ENCODE measurements at places on chromosomes 1 and 21. TPM values are rescaled to one million over a fixed set of nuclear protein-coding genes. Genes with fewer than 3 reads are reported as not detected.

DNA sequence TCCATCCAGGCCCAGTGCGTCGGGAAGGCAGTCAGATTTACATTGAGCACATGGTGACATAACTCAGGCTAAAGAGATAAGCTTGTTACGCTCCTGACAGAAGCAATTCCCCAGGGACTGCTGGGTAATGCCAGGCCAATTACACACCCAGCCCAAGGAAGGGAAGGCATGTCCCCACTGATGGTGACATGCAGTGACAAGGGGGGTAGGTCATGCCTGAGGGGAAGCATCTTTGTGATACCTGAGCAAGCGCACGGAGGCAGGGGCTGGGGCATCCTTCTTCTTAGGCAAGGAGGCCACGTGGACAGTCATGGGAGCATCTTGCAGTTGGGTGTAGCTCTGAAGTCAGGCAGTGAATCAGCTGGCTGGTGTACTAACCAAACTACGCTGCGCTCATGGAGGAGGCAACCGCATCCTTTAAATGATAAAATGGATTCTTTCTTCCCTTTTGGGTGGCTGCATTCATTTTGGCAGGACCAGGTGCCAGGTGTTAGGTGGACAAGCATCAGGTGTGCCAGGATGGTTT lies 39.6 kb upstream of the GRIK3 start:
- DNase-seq = peak; percentile 13
- H3K36me3 ChIP-seq = no peaks in the 10 kb centered on the region
- H3K4me1 ChIP-seq = peaks cover 13% of the 10 kb centered on the region
- no peak overlapping the region for H3K4me3 ChIP-seq

- H3K27ac ChIP-seq = peak overlapping the region; percentile 41
- peaks cover 3% of the 10 kb centered on the region for H3K4me1 ChIP-seq
- H3K27me3 ChIP-seq = no peaks in the 10 kb centered on the region
- H3K36me3 ChIP-seq = no peaks in the 10 kb centered on the region
- peak; percentile 36 for DNase-seq
Measured at GRCh38 chr1:89407360-89407759, 43.5 kb downstream of the GBP6 start.

- H3K4me3 ChIP-seq = peak overlapping the region; percentile 37
- peaks cover 2% of the 10 kb centered on the region for H3K36me3 ChIP-seq
- peaks cover 11% of the 10 kb centered on the region for H3K4me1 ChIP-seq
- H3K27ac ChIP-seq = peak overlapping the region; percentile 90
Measured at GRCh38 chr1:1678581-1679380, 13.8 kb downstream of the SLC35E2B start.

DNA sequence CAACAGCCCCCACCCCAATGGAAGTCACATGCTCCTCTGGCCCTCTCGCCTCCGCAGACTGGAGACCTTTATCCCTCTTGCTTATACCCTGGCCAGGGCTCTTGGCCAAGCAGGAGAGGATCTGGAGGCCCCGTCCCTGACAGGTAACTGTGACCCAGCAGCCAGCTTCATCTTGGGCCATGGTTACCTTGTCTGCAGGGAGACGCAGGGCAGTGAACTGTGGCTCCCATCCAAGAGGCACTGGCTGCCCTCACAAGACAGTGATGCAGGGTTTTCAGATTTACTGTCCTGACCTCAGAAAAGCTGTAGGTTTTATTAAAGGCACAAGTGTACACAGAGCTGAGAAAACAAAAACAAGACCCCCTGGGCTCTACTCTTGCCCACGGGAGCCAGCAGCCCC lies 96.7 kb upstream of the KLHDC7A start:
- no peak overlapping the region for H3K4me3 ChIP-seq
- no peaks in the 10 kb centered on the region for H3K4me1 ChIP-seq
- H3K27me3 ChIP-seq = no peaks in the 10 kb centered on the region
- H3K27ac ChIP-seq = no peak overlapping the region
- no peak for DNase-seq

GRCh38 chr1:169694304-169695075 lies 16.9 kb downstream of the SELL start:
- H3K4me1 ChIP-seq = no peaks in the 10 kb centered on the region
- no peaks in the 10 kb centered on the region for H3K36me3 ChIP-seq
- no peak overlapping the region for H3K4me3 ChIP-seq
- DNase-seq = peak; percentile 5

- H3K36me3 ChIP-seq = peaks cover 3% of the 10 kb centered on the region
- no peaks in the 10 kb centered on the region for H3K27me3 ChIP-seq
- DNase-seq = no peak
- H3K4me1 ChIP-seq = no peaks in the 10 kb centered on the region
- H3K4me3 ChIP-seq = no peak overlapping the region
Measured at GRCh38 chr1:15406614-15407559, 2.8 kb upstream of the EFHD2 start.

DNA sequence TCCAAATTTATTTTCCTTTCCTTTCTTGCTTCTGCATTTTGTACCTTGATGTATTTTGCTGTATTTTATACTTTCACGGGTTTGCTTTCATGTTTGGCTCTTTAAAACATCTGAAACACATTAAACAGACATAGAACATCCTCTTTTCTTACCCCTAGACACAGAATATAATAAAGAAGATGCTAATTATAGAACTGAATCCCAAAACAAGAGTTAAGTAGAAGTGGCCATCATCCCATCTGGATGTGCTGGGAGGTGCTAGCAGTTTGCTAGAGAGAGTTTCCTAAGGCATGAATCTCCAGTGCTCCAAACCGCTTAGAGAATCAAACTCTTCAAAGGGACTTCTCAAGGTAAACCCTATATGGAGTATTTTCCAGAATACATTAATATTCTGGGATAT lies 53.9 kb upstream of the GNG12 start:
- no peaks in the 10 kb centered on the region for H3K27me3 ChIP-seq
- H3K36me3 ChIP-seq = no peaks in the 10 kb centered on the region
- DNase-seq = no peak
- no peak overlapping the region for H3K27ac ChIP-seq

GRCh38 chr1:87064309-87064708 lies 149.9 kb downstream of the HS2ST1 start:
- H3K27ac ChIP-seq = no peak overlapping the region
- no peaks in the 10 kb centered on the region for H3K27me3 ChIP-seq
- DNase-seq = no peak
- no peaks in the 10 kb centered on the region for H3K36me3 ChIP-seq
- no peaks in the 10 kb centered on the region for H3K4me1 ChIP-seq

GRCh38 chr1:113140588-113141446 lies 67.8 kb downstream of the LRIG2 start:
- peaks cover 16% of the 10 kb centered on the region for H3K4me1 ChIP-seq
- H3K36me3 ChIP-seq = no peaks in the 10 kb centered on the region
- H3K4me3 ChIP-seq = no peak overlapping the region
- peak overlapping the region; percentile 60 for H3K27ac ChIP-seq

DNA sequence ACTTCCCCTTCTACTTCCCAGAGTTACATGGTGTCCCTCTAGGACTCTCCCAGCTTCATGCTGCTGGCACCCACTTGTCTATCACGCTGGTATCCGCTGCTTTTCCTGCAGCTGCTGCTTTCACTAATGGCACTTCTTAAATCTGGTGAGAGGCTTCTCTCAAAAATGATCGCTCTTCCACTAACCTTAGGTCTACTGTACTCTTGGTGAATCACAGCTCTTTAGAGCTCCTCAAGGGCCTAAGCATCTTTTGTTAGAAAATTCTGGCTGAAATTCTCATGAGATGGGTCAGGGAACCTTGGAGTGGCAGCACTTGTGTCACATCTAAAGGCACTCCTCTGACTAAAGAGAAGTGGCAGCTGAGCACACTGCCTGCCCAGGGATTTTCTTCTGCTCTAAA lies 32.1 kb downstream of the ZMYND12 start:
- DNase-seq = no peak
- H3K27me3 ChIP-seq = no peaks in the 10 kb centered on the region
- no peaks in the 10 kb centered on the region for H3K36me3 ChIP-seq
- no peak overlapping the region for H3K27ac ChIP-seq
- no peak overlapping the region for H3K4me3 ChIP-seq

- H3K27ac ChIP-seq = no peak overlapping the region
- H3K27me3 ChIP-seq = peaks cover 16% of the 10 kb centered on the region
- H3K4me3 ChIP-seq = no peak overlapping the region
- no peaks in the 10 kb centered on the region for H3K36me3 ChIP-seq
Measured at GRCh38 chr1:27380224-27380623, 2.9 kb downstream of the CD164L2 start.

DNA sequence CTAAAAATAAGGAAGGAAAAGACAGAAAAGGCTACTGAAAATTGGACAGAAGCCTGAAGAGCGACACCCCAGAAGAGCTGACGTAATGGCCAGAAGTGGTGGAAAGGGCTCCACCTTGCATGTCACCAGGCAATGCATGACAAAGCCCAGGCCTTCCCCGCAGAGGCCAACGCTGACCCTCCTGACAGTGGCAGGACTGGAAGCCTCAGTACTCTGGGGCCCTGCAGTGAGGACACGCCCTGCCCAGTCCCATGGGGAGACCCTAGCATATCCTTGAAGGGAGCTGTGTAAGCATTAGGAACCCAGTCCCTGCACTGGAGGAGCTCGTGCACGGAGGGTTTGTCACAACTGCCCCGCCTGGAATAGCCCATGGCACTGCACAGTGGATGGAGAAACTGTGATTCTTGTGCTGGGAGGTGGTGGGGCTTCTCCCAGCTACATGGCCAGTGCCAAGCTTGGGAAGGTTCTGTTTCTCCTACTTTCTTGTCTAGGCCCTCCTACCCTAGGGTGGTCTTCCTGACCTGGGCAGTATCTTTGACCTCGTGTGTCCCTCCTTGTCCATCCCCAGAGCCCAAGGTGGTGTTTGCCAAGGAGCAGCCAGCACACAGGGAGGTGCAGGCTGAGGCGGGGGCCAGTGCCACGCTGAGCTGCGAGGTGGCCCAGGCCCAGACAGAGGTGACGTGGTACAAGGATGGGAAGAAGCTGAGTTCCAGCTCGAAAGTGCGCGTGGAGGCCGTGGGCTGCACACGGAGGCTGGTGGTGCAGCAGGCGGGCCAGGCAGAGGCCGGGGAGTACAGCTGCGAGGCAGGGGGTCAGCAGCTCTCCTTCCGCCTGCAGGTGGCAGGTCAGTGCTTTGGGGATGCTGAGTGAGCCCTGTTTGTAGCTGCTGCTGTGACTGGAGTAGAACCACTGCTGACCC lies 60.4 kb downstream of the OBSCN start:
- H3K4me3 ChIP-seq = no peak overlapping the region
- no peaks in the 10 kb centered on the region for H3K27me3 ChIP-seq
- H3K4me1 ChIP-seq = no peaks in the 10 kb centered on the region
- DNase-seq = no peak
- H3K27ac ChIP-seq = no peak overlapping the region

DNA sequence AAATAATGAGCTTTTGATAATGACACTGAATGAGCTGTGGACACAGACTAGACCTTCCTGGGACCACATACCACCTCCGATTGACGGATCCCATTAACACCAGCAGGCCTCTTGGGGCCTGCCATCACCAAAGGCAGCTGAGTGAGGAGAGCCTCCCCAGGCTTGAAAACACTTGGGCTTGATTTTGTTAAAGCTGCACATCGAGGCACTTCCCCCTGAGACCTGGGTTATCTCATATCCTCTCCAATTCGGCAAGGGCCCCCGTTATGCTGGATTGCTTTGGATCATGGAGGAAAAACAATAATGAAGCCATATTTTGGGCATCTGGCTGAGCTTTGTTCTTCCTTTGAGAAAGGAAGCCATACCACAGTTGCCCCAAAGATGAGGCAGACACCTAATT lies 143.0 kb downstream of the AJAP1 start:
- no peaks in the 10 kb centered on the region for H3K27me3 ChIP-seq
- H3K36me3 ChIP-seq = no peaks in the 10 kb centered on the region
- no peaks in the 10 kb centered on the region for H3K4me1 ChIP-seq
- no peak overlapping the region for H3K4me3 ChIP-seq

GRCh38 chr1:58966103-58966916 lies 182.5 kb upstream of the JUN start:
- DNase-seq = no peak
- no peaks in the 10 kb centered on the region for H3K36me3 ChIP-seq
- no peak overlapping the region for H3K4me3 ChIP-seq

DNA sequence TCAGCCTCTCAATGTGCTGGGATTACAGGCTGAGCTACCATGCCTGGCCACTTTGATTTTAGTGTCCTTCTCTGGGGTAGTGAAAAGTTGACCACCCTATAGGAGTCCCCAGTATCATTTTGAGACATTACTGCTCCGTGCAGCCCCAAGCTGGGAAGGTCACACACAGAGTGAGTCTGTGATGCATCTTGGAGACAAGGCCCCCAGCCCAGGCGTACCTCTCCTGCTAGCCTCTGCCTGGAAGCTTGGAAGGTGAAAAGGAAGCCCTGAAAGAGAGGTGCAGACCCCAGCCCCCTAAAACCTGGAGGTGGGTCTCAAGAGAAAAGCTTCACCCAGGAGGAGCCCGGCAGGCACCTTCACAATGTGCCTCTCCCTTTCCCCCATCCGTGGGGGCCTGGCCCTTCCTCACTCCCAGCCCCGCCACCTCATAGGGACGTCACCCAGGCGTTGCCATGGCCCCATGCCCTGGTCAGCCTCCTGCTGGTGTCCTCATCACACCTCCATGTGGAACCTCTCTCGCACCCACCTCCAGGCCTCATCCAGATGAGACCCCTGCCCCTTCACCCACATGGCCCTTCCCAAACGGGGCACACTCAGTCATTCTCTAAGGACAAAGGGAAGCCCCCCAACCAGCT lies 5.6 kb upstream of the ARF1 start:
- H3K36me3 ChIP-seq = no peaks in the 10 kb centered on the region

DNA sequence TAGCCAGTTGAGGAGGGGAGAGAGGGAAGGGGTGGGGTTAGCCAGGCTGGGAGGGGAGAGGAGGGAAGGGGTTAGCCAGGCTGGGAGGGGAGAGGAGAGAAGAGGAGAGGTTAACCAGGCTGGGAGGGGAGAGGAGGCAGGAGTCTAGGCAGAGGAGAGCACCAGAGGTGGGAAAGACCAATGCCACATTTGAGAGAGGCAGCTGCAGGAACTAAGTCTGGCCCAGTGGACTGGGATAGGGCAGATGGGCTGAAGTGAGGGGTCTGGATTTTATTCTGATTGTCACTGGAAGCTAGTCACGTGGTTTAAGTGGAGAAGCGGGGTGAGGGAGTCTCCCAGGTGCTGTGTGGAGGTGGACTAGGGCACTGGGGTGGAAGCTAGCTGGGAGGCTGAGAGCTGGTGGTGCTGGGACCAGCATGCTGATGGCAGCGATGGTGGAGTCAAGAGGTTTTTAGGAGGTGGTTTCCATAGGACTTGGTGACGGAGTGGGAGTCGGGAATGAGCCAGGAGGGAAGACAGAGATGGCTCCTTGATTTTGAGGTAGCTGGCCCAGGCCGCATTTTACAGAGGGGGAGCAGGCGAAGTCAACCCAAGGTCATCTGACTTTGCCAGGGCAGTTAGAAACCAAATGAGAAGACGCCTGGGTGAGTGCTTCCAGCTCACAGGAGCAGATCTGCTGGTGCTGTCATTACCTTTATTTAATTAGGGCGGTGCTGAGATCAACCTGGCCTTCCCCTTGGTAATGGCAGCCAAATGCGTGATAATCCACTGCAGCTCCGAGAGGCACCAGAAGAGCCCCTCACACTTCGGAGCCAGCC lies 42.8 kb downstream of the DISP3 start:
- H3K4me1 ChIP-seq = no peaks in the 10 kb centered on the region
- DNase-seq = no peak
- H3K36me3 ChIP-seq = no peaks in the 10 kb centered on the region
- no peak overlapping the region for H3K4me3 ChIP-seq

Gene AKR7A3
- polyA plus RNA-seq = 1,022 TPM

Gene ACTN2
- 3.2 TPM for polyA plus RNA-seq

Gene C1orf185
- not detected for polyA plus RNA-seq

Gene NCAM2
- not detected for polyA plus RNA-seq

Gene CHODL
- polyA plus RNA-seq = 0.16 TPM

Data from small intestine (tissue), 16 donors.